ENCODE measurements at places on chromosomes 2 and 18.

DNA sequence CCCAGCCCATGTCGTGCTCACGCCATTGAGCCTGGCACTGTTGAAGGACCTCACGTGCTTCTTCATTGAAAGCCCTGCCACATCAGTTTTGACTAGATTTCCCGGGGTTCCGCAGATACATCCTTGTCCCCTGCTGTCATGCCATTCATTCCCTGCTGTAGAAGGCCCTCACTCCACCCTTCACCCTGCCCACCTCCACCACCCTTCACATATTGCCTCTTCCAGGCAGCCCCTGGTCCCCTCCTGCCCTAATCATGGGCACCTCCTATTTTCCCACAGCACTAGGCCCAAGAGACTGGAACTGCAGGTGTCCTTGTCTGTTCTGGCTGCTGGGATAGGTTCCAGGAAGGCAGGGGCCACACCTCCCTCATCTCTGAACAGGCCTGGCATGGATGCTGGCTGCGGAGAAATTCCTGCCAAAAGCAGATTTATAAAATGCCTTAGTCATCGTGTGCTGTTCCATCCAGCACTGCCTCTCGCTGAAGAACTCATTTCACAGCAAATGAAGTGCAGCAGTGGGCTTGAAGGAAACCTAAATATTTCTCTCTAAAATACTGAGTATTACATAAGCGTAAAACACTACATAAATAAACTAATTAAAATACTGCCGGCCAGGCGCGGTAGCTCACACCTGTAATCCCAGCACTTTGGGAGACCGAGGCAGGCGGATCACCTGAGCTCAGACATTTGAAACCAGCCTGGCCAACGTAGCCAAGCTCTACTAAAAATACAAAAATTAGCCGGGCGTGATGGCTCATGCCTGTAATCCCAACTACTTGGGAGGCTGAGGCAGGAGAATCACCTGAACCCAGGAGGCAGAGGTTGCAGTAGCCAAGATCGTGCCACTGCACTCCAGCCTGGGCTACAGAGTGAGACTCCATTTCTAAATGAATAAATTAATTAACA, 38.4 kb downstream of the EIF4E2 start:
- DNase-seq, result no peak

- no peak for DNase-seq
Observed at GRCh38 chr2:218060118-218060517, 8.9 kb upstream of the RUFY4 start.

DNA sequence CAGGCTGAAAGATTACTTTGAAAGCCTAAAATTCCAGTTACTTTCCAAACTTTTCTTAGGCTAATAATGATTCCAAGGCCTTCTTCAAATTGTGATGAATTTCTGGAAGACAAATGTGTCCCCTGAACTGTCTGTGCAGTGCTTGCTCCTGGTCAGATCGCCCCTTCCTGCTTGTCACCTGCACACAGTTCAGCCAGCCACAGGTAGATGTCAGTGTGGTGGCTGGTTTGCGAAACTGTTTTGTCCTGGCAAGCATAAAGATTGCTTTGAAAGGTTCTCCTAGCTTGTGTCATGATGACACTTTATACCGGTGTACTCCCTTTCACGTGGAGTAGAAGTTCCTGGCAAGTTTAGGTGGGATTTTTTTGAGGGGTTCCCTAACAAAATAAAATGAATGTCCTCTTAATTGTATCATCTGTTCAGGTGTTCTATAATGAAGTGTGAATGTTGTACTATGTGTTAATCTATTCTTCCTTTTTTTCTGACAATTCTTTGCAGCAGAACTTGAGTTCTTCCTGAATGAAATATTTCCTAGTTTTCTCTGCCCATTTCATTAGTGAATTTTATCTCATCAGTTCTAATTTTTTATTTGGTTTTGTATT, 298.8 kb downstream of the ZNF407 start:
- DNase-seq, result peak; percentile 63

- no peak for DNase-seq
Observed at GRCh38 chr18:79416022-79416676, 20.4 kb downstream of the NFATC1 start.

GRCh38 chr2:96091711-96092572, 24.4 kb downstream of the ADRA2B start:
- no peak for DNase-seq

DNA sequence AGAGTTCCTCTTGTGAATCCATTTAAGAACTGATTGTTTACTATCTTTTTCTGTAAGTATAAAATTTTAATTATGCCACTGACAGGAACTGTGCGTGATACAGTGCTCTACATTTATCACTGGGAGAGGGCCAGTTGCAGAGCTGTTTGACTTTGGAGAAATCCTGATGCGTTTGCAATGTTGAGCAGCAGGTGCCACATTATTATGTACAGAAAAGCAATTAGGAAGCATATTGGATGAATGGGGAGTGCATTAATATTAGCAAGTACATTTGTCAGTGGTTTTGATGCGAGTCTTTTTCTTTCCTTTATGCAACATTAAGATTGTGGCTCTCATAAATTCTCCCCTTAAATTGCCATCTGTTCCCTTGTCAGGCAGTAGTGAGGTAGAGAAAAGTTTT, 302.3 kb upstream of the FANCL start:
- no peak for DNase-seq

GRCh38 chr2:238831177-238831576, 16.7 kb upstream of the TWIST2 start:
- DNase-seq, result no peak

DNA sequence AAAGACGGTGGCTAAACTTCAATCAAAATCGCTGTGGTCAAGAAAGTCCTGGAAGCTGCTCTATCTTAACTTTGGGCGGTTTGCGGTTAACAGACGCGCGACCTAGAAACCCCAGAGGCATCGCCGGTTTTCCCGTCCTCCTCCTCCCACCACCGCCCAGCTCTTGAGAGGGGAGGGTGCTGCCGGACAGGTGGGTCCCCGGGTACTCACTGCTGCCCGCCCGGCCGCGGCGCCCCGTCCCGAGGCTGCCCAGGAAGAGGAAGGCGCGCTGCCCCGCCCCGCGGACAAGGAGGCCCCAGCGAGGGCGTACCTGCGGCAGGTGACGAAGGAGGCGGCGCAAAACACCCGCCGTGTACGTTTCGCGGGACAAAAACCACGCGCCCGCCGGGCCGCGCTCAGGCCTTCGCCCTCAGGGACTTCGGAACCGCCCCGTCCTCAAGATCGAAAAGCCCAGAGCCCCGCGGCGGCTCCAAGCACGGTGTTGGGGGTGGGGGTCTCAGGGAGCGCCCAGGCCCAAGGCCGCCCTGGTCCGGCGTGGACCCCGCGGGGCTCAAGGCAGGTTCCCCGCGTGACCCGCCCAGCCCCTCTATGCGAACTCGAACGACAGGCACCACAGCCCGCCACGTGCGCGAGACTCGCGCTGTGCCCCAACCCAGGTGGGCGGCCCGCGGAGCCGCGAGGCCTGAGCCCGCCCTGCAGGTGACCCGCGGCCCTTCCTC, at the start of gene SH3YL1:
TSS of gene SH3YL1 (minus strand) at position 259 of the 719 bp plus-strand sequence. CDS start at position 211, 48 bp downstream.
- peak; percentile 57 for DNase-seq

DNA sequence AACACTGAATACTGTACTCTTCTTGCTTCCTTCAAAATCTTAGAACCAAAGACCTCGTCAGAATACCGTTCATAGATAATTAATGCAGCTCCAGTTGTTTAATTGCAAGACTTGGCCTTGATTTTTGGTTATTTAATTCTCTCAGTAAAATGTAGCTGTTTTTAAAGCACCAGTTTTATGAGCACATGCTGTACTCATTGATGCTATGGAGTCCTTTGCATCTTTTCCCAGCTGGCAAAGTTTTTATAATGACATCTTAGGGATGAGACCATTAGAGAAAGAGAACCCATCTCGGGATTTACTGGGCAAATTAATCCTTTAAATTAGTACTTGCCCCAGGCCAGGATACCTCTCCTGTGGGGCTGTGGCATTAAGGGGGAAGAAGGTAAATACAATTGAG, 199.3 kb downstream of the MEMO1 start:
- DNase-seq, result no peak

- DNase-seq, result no peak
Observed at GRCh38 chr2:60109744-60110143, 443.7 kb downstream of the BCL11A start.

GRCh38 chr2:118053681-118054080, 34.6 kb upstream of the INSIG2 start:
- DNase-seq, result no peak

DNA sequence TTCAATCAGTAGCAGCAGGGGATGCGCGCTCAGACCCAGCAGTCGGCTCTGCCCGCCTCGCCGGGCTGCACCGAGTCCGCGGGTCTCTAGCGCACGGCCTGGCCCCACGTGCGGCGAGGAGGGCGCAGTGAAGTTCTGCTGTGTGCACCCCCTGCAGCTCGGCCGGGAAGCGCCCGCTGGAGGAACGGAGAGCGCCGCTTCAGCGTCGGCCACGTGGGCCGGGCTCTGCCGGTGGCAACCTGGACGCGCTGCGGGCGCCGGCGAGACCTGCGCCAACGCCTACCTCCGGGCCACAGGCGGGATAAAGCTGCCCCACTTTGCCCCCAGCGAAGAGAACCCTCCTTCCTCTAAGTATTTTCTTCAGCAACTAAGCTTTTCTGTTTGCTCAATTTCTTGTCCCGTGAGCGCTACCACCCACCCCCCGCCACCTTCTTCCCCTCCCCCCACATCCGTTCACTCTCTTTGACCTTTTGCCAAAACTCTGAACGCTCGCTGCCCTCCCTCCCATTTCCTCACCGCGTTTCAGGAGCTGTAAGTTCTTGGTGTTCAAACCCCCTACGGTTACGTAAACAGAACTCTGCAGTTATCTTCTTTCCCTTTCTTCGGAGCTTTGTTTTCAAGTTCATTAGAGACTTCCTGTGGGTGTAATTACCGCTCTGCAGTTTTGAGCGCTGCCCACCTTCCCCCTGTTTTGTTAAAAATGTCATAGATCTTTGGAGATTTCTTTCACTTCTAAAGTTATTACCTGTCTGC, 42.6 kb upstream of the EDAR start:
- no peak for DNase-seq

- DNase-seq, result no peak
Observed at GRCh38 chr18:58009166-58009565, 34.9 kb upstream of the NEDD4L start.

GRCh38 chr2:238942726-238943300, 94.9 kb downstream of the TWIST2 start:
- DNase-seq, result no peak

DNA sequence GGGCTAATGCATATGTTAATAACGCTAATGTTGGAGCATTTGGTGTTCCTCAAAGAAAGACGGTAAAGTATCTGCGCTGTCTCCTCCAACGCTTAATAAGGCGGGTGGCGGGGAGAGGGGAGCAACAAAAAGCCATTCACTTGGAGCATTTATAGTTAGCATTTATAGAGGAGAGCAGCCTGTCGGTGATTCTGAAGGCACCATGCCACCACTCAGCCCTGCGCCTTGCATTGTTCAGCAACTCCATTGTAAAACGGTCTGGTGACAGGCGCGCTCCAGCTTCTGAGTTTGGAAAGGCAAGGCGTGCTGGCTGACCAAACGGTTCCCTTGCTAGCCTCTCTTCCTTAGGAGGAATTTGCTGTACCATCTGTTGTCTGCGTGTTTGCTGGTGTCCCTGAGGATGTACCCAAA, 83.9 kb downstream of the LYPD1 start:
- no peak for DNase-seq

DNA sequence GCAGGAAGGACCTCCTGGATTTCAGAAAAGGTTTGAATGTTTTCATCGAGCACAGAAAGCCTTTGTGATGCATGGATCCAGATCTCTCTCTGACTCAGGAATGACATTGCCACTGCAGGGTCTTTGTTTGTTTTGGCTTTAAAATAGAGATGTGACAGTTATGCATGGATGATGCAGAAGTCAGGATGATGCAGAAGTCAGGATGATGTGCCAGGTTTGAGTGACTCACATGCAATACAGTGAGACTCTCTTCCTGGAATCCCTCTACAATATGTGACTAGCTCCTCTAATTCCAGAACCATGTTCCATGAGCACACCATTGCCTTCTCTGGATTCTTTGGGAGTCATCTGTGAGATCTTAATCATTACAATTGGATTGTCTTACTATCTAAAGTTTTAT, 177.9 kb upstream of the RAB6C start:
- no peak for DNase-seq

- DNase-seq, result no peak
Observed at GRCh38 chr18:42182728-42183700, 228.0 kb downstream of the PIK3C3 start.

GRCh38 chr2:88658326-88658725, 31.1 kb upstream of the EIF2AK3 start:
- no peak for DNase-seq

- no peak for DNase-seq
Observed at GRCh38 chr2:207231967-207232366, 66.2 kb upstream of the KLF7 start.

DNA sequence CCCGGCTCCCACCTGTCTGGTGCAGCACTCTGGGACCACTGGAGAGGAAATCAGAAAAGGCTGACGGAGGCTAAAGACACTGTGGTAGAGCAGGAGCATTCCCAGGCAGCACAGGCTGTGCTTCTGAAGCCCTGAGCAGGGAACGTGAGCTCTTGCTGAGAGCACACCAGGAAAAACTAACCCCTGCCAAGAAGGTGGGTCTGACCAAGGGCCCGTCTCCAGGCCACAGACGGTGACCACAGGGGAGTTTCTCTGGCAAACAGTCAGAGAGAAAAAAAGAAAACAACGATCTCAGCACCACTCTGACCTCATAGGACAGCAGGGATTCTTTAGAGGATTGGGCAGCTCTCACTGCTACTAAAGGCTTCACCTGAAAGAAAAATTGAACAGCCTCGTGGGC, 201.4 kb downstream of the AFF3 start:
- no peak for DNase-seq

- no peak for DNase-seq
Observed at GRCh38 chr2:109331896-109332848, 203.2 kb downstream of the SH3RF3 start.

- no peak for DNase-seq
Observed at GRCh38 chr2:105615305-105615704, 129.4 kb upstream of the NCK2 start.

DNA sequence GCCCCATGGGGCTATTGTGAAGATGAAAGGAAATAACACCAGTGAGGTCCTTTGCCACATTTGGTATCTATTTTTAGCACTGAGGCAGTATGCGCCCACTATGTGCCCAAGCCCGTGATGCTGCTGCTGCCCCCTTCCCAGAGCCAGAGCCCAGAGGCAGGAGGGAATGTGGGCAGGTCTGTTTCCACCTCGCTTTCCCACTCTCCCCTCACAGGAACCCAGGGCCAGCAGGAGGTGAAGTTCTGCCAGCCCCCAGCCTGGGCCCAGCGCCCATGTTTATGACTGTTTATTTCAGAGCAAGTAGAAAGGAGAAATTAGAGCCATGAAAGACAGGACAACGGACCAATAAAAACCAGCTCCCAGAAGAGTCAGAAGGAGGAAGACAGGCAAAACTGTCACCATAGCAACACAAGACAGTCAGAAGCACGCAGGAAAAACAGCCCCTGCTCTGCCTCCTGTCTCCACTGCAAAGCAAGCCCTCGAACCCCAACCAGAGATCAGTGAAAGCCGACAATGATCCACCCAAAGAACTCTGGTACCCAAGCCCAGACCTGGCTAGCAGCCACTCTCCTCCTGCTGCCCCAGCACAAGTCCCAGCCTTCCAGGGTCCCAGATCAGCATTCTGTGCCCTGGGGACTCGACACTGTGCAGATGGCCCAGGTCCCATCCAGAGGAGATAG, 1.4 kb downstream of the CYRIA start:
- DNase-seq, result no peak

All from NCI-H774 (cell line).